Activated T-helper 17 cell treated with anti-CD3 and anti-CD28 coated beads, Interleukin-2, amount 50 U/mL, for 72 hours (primary cell): ENCODE measurements at places on chromosomes 3 and 15. TPM values are rescaled to one million over a fixed set of nuclear protein-coding genes. Genes with fewer than 3 reads are reported as not detected.

CASR gene
- 3.9 TPM for total RNA-seq

NGRN gene
- total RNA-seq: 22.4 TPM

DNA sequence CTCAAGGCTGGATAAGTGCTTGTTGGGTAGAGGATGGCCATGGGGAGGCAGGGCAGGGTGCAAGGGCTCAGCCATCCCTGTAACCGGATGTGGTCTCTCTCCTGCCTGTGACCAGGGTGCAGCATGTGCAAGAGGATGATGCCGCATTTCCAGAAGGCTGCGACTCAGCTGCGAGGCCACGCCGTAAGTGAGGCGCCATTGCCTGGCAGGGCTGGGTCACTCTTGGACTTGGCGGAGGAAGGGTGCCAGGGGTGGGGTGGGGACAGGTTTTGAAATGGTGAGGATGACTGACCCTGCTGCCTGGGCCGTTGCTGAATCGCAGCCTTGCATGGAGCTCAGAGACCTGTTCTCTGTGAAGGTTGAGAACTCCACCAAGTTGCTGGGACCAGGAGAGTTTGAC, 49.3 kb downstream of the PDIA5 start:
- no peak for ATAC-seq

NOX5 gene
- total RNA-seq: not detected

ZMYND10 gene
- 10.9 TPM for total RNA-seq

DNA sequence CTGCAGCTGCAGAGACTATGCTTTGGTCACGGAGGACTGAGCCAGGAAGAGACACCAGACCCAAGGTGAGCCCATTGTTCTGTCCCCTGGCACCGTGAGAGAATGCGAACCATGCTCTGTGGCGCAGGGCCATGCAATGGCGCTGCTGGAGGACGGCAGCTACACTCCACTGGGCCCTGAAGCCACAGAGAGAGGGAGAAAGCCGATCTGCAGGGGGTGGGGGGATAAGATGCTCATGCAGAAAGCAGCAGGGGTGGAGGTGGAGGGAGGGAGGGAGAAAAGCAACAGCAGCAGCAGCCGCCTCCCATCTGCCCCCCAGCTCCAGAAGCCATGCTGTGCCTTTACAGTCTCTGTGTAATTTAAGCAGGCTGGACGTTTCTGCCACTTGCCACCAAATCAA, 5.3 kb downstream of the BDH1 start:
- ATAC-seq: no peak

- ATAC-seq: no peak
Measured at GRCh38 chr15:35194296-35194695, 109.2 kb upstream of the NANOGP8 start.

RASGRP1 gene
- 164 TPM for total RNA-seq

DNA sequence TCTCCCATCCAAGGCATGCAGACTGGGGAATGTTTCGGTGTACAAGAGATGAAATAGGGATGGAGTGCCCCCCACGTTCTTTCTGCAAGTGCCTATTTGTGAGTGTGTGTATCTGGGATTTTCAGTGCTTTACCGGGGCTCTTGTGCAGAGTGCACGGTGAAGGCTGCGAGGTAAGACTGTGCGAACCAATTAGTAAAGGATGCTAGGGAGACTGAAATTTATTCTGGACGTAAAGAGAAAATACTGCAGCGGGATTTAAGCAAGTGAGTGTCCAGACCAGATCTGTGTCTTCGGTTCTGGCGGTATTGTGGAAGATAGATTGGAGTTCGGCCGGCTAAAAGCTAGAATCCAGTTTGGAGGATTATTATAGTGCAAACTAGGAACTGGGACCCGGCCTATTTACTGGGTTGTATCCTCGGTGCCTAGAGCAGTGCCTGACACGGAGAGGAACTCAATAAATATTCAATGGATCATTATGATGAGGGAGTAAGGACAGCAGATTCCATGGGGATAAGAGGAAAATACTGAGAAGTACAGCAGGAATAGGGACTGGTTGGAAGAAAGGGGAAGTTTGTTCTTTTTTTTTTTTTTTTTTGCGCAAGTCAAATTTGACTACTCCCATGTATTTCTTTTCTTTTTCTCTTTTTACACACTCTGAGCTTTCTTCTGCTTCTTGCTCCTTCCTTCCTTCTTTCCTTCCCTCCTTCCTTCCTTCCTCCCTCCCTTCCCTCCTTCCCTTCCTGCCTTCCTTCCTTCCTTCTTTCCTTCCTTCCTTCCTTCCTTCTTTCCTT, 580 bp upstream of the MAGEF1 start:
- peak; percentile 34 for ATAC-seq
